ENCODE measurements at places on chromosomes 1 and 21.

DNA sequence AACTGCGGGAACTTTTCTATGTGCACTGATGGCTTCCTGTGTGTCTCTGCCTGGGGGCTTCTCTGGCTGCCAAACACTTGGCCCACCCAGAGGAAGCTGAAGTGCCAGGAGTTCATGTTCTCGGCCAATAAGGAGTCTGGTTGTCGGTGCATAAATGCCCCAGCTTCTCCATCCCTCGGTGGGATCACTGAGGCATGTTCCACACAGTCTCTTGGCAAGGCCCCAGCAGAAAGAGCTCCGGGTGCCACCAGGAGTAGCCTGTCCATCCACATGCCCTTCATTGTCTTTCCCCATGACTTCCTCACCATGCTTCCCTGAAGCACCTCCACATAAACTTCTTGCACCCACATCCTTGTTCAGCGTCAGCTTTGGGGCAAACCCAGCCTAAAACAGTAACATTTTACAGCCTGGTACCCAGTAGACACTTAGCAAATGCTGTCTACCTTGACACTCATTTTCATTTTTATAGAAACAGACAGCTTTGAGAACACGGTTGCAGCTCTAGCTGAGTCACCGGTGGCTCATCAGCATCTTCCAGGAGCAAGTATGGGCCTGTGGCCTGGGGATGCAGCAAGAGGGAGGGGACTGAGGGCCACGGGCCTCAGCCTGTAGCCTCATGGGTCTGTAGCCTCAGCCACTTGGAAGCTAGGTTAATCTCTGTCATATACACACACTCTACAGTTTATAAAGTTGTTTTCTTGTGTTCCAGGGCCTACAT is 14.8 kb upstream of the CDCP2 start:
- no peak for DNase-seq

- DNase-seq, result no peak
Measured at GRCh38 chr1:201450721-201451291, 18.2 kb downstream of the PHLDA3 start.

DNA sequence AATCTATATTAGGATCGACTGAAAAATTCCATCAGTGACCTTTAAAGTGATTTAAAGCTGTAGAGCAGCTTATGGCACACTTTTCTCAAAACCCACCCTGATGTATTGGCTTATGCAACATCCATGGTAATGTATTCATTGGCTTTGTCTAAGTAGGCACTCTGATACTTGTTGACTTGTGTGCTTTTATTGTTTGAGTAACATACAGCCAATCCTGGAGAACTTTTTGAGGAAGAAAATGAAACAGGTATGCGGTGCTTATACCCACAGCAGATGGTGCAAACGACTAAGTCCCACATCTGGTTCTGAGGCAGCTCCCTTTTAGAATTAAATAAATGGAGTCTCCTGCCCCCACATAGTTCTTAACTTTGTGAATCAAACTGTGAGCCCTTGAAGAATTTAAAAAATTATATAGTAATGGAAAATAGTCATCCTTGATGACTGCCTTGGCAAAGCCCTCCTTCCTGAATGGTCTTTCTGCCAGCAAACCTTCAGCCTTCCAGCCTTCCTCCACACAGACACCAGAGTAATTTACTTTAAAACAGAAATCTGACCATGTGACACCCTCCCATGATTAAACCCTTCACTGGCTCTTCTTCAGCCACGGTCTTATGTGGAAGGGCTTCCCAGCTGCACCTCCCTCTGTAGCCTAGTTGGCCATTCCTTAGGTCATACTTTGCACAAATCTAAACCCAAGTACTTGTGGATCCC is 116.0 kb downstream of the BCAR3 start:
- DNase-seq, result no peak

GRCh38 chr1:169696273-169697100 is 14.9 kb downstream of the SELL start:
- no peak for DNase-seq

- DNase-seq, result no peak
Measured at GRCh38 chr1:11229203-11229602, 33.1 kb downstream of the MTOR start.

- peak; percentile 42 for DNase-seq
Measured at GRCh38 chr1:27366411-27367159, at the start of gene MAP3K6. Gene MAP3K6 (minus strand): TSS chr1:27366961. CDS start chr1:27366597, 364 bp downstream.

- no peak for DNase-seq
Measured at GRCh38 chr1:8302081-8302956, 15.6 kb upstream of the SLC45A1 start.

GRCh38 chr1:246569248-246570238 is 3.3 kb downstream of the CNST start:
- no peak for DNase-seq

- no peak for DNase-seq
Measured at GRCh38 chr1:202311875-202312635, 29.7 kb downstream of the UBE2T start.

DNA sequence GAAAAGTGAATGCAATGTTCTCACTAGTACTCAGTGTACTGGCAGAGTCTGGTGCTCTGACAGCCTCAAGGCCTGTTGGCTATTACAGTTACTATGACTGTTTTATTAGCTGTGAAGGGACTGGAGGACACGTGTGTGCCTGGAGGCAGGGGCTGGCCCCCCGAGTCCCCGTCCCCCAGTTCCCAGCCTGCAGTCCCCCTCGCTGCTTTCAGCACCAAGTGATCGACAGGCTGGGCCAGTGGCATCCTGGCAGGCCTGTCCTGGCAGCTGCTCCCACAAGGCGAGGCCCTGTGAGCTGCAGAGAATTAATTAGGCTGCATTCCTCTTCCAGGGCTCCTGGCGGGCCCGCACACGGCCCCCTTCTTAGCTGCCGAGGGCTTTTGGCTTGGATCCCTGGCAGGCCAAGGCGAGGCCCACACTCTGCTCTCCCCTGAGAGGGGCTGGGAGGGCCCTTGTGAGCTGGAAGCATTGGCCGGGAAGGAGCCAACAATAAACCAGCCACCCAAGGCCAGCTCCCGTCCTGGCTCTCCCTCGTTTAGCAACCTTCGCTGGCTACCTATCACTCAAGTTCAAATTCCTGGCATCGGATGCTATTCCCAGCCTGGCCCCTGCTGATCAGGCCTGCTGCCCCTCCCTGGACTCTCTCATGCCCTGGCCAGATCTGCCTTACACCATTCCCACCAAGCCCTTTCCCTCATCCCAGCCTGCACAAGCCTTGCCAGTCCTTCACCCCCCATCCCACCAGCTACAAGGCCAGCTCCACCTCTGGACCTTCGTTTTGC is 9.8 kb downstream of the EDN2 start:
- DNase-seq, result no peak

GRCh38 chr1:185768371-185768770 is 34.2 kb downstream of the HMCN1 start:
- DNase-seq, result no peak

- no peak for DNase-seq
Measured at GRCh38 chr1:30758785-30759380, 1.3 kb upstream of the LAPTM5 start.

GRCh38 chr1:20386323-20387081 is 95.8 kb downstream of the VWA5B1 start:
- no peak for DNase-seq

DNA sequence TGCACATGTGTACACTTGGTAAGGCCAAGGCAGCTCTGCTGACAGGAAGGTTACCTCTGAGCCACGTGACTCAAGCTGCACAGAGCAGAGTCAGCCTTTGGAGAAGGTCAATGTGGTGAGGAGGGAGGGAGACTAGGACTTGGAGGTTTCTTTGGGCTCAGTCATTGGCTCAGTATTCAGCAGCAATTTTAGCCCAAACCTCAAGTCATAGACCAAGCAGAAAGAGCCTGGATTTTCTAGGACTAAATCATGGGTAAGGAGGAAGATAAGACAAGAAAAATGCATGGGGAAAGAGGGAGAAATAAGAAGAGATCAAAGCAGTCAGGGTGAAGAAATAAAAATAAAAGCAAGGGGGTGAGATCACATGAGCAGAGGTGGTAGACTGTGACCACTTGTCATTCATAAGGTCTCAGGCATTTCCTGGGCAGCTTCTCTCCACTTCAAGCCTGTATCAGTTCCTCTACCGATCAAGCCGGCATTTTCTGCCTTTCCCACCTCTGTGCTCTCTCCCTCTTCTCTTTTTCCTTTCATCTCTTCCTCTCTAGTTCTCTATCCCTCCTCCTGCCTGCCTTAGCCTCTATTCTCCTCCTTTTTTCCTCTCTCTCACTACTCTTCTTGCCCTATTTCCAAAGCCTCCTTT is 51.7 kb upstream of the DUSP10 start:
- DNase-seq, result no peak

- no peak for DNase-seq
Measured at GRCh38 chr1:50333595-50333974, 89.7 kb downstream of the DMRTA2 start.

- no peak for DNase-seq
Measured at GRCh38 chr1:234427950-234428646, 50.9 kb downstream of the TARBP1 start.

DNA sequence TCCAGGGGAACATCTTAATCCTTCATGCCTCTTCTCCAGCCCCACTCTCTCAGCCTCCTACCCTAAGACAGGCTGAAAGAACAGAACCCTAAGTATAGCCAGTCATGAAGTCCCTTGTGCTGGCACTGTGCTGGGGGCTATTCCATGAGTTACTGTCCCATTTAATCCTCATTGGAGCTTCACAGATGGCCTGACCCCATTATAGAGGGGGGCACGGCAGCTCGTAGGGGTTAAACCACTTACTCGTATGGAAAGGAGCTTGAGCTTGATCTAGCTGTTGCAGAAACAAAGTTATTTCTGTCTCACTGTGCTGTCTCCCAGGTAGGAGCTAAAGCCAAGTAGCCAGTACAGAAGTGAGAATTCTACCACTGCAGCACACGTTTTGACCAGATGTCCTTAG is 203.2 kb upstream of the COA6 start:
- no peak for DNase-seq

DNA sequence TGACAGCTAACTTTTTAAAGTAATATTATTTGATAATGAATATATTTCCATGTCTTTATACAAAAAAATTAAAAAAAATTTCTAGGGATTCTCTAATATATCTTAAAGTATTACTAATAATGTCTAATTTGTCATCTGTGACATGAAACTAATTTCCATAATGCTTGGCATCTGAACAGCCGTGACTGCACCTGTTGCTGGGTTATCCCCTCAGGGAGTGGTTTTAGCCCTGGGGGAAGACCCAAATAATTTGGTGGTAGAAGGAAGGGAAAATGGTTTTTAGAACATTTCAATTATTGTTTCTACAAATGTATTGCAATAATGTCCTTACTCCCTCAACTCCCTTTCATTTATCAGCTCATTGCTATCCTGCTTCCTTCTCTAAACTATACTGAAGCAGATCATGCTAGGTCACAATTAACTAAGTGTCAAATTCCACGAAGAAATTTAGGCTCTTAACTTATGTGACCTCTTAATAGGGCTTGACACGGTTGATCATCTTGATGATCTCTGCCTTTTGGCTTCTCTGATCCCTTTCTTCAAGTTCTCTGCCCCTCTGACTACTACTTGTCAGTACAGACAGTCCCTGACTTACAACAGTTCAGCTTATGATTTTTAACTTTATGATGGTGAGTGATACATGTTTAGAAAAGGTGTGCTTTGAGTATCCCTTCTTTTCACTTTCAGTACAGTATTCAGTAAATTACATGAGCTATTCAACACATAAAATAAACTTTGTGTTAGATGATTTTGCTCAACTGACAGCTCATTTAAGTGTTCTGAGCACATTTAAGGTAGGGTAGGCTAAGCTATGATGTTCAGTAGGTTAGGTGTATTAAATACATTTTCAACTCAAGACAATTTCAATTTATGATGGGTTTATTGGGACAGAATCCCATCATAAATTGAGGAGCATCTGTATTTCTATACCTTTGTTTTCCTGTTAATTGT is 26.4 kb upstream of the DPH5 start:
- no peak for DNase-seq

- no peak for DNase-seq
Measured at GRCh38 chr1:45815667-45816458, 12.5 kb downstream of the MAST2 start.

GRCh38 chr1:64898107-64898861 is 68.1 kb downstream of the JAK1 start:
- DNase-seq, result no peak

DNA sequence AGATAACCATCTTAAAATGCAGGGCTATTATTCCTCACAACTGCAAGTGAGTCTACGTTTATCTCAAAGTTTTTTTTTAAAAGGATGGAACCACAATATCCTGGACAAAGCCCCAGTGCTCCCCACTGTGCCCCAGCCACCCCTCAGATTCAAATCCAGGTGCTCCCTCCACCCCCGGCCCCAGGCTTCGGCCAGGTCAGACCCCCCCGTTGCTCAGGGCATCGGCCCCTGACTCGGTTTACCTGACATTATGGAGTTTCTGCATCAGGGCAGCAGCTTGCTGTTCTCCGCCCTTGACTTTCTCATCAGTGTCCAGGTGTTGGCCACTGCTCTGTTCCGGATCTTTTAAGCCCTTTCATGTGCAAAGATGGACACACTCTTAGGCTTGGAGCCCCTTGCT is 72.9 kb downstream of the SCCPDH start:
- DNase-seq, result no peak

GRCh38 chr21:36849461-36850105 is 116.9 kb downstream of the HLCS start:
- no peak for DNase-seq

GRCh38 chr1:38120552-38121230 is 74.1 kb upstream of the POU3F1 start:
- no peak for DNase-seq

GRCh38 chr21:38645282-38645681 is 147.0 kb upstream of the ERG start:
- DNase-seq, result no peak

- no peak for DNase-seq
Measured at GRCh38 chr1:9643351-9644256, 7.9 kb upstream of the PIK3CD start.

GRCh38 chr1:205782627-205783432 is 7.5 kb upstream of the RAB29 start:
- DNase-seq, result no peak

GRCh38 chr1:6475381-6476133 is 9.6 kb upstream of the TNFRSF25 start:
- DNase-seq, result no peak

DNA sequence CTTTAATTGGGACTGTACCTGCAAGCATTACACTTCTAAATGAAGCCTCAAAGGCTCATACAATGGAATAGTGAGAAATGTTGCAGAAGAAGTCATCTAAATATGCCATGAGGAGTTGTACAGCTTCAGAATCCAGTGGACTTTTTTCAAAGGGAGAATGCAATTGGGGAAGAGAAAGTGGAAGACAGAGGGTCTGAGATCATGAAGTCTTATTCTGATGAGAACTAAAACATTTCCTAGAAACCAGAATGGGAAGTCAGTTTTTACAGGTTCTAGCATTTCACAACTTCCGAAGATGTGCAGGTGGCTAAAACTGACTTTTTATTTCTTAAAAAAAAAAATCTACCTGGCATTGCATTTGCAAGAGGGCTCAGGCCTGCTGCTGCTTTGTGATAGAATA is 424.4 kb upstream of the RUNX1 start:
- DNase-seq, result no peak

- DNase-seq, result no peak
Measured at GRCh38 chr1:185849014-185849413, 114.8 kb downstream of the HMCN1 start.

All from cortex of kidney (tissue), 1 donor.